Iris pigment epithelial cell (primary cell): ENCODE measurements at places on chromosomes 11 and 22.

DNA sequence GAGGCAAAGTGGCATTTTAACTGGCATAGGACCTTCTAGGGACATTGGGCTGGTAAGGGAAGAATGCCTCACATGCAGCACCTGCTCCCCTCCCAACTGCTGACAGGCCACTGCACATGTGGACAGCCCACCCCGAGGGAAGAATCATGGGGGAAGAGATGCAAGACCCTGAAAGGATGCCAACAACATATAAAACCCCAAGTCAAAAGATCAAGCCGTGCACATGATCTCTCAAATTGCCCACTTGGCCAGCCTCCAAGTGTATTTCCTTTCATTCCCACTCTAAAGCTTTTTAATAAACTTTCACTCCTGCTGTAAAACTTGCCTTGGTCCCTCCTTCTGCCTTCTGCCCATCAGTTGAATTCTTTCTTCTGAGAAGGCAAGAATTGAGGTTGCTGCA lies 947.8 kb upstream of the CCDC90B start:
- DNase-seq = no peak

GRCh38 chr22:36326178-36327161 lies 61.3 kb downstream of the MYH9 start:
- no peak for DNase-seq

- DNase-seq = peak; percentile 7
Observed at GRCh38 chr11:132858223-132858622, 674.1 kb downstream of the OPCML start.

GRCh38 chr11:44282620-44283019 lies 27.3 kb downstream of the ALX4 start:
- DNase-seq = no peak

DNA sequence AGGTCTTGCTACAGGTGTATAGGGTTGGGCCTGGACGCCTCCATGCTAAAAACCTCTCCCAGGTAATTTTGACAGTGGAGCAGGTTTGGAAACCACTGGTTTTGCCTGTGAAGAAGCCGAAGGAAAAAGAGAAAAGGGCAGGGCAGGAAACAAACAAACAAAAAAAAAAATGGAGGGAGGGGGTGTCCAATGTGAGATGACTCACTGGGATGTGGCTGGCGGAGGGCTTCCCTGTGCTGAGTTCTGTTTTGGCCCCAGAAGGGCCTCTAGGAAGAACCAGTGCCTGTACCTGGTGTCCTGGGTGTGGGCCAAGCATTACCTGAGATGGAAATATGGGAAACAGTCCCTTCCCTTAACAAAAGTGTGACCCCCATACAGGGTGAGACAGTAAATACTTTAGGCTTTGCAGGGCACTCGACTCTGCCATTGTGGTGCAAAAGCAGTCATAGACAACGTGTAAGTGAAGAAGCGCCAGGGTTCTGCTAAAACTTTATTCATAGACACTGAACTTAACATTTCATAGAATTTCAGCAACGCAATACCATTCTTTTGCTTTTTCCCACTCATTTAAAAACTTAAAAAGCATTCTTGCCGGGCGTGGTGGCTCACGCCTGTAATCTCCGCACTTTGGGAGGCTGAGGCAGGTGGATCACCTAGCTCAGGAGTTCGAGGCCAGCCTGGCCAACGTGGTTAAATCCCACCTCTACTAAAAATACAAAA lies 9.5 kb upstream of the DGKZ start:
- DNase-seq = no peak

- no peak for DNase-seq
Observed at GRCh38 chr22:46674367-46674781, 54.2 kb downstream of the GRAMD4 start.
